Peyer's patch (tissue), 4 donors: ENCODE measurements at places on chromosomes 1 and 21.

GRCh38 chr1:66927528-66927927, 2.7 kb downstream of the MIER1 start:
- no peak for DNase-seq

GRCh38 chr21:36663033-36663855, 35.7 kb upstream of the SIM2 start:
- DNase-seq = no peak

DNA sequence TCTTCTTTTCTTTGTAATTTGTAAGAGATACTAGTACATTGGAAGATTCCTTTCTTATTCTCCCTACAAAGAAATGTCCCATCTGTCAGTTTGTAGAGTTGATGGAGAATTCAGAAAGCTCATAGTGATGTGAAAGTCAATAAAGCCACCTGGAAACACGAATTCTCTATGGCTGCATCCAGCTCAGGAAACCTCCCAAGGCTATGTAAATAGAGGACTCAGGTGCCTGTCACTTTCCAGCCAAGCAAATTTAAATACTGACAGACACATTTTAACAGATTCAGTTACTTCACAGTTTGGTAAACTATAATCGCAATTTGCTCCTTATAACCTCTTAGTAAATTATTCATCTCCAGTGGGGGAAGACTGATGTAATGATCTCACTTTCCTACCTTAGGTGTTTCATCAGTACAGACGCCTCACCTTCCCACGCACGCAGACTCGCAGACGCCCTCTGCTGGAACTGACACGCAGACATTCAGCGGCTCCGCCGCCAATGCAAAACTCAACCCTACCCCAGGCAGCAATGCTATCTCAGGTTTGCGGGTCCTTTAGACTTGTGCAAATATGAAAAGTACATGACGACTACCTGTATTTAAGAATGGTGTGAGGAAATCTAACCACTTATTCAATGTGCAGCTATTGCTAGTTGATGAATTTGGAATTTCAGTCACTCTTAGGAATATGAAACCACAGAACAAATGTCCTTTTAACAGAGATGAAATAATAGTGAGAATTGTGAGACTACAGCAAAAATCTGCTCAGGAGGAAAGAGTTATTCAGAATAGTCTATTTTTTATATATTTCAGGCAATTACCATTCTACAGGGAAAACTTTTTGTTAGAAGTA, 60.6 kb downstream of the PTPRC start:
- DNase-seq = peak; percentile 65

DNA sequence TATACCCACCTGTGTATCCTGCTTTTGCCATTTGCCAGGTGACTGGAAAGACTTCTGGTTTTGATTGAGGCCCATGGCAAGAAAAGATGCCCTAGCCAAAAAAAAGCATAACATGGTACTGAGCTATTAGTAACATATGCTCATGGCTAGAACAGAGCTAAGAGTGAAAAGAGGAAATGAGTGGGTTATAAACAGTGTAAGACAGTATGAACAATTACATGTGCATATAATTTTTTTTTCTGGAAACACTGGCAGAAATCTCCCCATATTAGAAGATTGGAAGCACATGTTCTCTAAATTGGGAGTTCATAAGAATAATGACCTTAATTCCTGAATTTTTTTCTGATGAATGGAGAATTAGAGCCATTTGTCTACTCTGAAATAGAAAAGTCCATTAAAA, 41.2 kb upstream of the PDC start:
- no peak for DNase-seq

- peak; percentile 54 for DNase-seq
Observed at GRCh38 chr1:91846007-91846638, 39.8 kb downstream of the TGFBR3 start.
